ENCODE measurements at places on chromosomes 5 and 9.
A peak's percentile ranks its signal among the peaks of the same experiment; 100 is the strongest.

DNA sequence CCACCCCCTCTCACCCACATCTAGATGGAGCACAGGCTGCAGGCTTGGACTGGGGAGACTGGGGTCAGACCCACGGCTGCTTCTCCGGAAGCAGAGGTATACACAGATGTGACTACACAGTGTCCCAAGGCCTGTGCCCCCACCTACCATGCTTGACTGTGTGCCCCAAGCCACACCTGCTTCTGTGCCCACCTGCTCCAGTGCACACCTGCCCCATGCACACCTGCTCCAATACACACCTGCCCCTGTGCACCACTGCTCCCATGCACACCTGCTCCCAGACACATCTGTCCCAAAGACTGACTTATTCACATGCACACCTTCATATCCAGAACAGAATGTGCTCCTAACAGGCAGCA, 5.5 kb upstream of the COL5A1 start:
- no peak for DNase-seq

- DNase-seq, result no peak
These were observed 13.6 kb upstream of the LAMC3 start for GRCh38 chr9:130995086-130996011.

GRCh38 chr9:73180403-73180802, 28.7 kb downstream of the ANXA1 start:
- DNase-seq, result no peak

DNA sequence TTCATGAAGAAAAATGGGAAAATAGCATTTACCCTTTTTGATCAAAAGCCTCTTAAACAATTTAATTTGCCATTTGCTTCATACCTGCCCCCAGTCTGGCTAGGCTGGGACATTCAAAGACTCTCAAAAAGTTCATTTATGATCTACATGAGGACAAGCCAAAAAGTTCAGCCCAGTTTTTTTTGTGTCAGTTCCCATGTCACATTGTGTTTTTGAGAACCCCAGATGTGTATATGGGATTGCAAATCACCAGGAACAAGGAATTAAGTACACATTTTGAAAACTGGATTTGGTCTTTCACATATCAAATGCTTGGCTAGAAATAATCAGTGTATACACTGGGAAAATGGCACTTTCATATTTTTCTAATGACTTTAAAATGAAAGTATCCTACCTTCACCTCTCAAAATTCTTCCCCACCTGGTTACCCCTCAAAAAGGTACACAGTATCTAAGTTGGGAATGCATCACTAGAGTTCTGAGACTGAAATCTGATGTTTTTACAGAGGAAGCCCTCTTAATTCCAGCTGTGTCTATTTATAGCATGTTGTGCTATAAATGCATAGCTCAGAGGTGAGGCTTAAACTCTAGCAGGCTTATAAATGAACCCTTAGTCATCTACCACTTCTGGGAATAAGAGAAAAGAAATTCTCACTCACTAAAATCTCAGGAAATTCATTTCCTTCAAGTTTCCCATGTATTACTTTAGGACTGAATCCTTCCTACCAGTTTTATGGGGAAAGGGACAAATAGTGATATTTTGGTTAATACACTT, 9.3 kb downstream of the STOM start:
- DNase-seq, result no peak

- DNase-seq, result no peak
These were observed 69.8 kb downstream of the CNTLN start for GRCh38 chr9:17204611-17205152.

- peak; percentile 56 for DNase-seq
These were observed 1.4 kb downstream of the OTULIN start for GRCh38 chr5:14665949-14666348.

DNA sequence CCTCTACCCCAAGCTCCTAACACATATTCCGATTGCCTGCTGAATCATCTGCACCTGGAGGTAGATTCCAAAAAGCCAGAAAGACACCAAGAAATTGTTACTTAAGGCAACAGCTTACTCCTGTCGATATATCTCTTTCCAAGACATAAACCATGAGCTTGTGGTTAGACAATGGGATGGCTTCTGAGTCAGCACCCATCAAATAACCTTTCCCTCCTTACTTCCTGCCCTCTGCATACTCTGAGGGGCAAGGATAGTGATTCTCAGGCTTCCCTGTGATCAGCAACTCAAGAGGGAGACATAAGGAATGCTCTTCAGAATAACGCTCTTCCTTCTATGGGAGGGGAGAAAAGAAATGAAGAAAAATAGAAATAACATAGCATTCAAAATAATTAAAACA, 70.9 kb downstream of the TMEM215 start:
- no peak for DNase-seq

GRCh38 chr5:126777257-126777974, 480 bp downstream of the LMNB1 start:
- peak; percentile 63 for DNase-seq

DNA sequence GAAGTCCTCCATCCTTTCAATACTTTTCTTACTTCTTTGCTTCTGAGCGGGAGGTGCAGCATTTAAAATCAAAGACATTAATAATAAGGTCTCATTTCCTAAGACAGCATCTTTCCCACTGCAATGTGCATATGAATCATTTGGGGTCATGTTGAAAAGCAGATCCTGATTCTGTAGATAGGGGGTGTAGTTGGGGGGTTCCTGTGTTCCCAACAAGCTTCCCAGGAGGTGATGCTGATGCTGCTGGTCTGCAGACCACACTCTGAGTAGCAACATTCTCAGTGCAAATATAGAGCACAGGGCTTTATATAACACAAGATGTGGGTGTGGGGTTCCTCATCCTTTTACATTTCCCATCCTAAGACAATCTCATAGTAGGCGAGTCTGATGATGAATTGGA, 126.5 kb upstream of the PALM2AKAP2 start:
- no peak for DNase-seq

GRCh38 chr9:136666372-136667213, 3.9 kb downstream of the EGFL7 start:
- DNase-seq, result no peak

DNA sequence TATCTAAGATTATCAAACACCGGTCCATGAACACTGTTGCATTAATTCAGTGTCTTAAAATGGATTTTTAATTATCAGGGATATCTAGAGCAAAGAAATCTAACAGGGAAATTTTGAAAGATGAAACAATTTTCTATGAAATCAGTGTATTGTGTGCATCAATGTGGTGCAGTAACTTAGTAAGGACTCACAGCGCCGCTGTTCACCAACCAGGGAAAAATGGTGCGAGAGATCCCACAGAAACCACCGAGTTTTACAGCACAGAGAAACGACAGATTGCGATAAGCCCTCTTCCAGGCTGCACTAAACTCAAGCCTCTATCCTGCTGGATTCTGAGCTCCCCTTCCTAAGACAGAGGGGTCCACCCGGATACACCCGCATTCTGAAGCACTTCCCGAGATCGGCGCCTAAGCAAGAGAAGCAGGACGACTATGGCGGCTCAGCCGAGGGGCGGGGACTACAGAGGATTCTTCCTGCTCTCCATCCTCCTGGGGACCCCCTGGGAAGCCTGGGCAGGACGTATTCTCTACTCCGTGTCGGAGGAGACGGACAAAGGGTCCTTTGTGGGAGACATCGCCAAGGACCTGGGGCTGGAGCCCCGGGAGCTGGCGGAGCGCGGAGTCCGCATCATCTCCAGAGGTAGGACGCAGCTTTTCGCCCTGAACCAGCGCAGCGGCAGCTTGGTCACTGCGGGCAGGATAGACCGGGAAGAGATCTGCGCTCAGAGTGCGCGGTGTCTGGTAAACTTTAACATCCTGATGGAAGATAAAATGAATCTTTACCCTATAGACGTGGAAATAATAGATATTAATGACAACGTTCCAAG, at the start of gene PCDHGA7:
TSS of gene PCDHGA7 (plus strand) at position 274 of the 826 bp plus-strand sequence. CDS start at position 432, 158 bp downstream.
- DNase-seq, result no peak

DNA sequence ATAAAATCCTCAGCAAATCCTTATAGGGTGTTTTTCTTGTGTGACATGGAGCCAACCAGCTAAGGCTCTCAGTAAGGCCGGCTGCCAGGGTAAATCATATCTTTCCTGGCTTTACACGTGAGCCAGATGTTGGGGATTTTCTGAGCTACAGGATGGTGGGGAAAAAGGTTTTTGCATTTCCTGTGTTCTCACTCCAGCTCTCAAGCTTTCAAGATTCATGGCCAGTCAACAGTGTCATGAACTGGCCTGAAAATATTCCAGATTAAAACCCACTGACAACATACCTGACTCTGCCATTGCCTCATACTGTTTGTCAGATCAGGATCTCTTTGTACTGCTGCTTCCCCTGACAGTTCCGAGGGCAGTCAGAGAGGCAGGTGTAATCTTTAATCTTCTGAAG, 306.9 kb downstream of the GLIS3 start:
- no peak for DNase-seq

DNA sequence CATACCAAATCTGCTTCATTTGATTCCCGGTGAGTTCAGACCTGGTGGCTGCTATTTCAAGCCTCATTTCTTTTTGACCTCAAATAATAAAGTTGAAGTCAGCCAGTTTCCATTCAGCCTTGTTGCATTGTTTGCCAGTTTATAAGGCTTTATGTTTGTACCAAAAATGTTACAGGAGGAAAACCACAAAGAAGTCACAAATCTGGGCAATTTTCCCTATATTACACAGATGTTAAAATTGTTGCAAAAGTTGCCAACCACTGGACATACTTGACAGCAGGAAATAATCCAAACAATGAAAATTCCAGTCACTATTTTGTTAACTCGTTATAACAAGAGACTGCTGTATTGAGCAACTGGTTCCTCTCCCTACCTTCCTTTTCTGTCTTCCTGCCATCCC, 1325.0 kb upstream of the DMAC1 start:
- DNase-seq, result no peak

DNA sequence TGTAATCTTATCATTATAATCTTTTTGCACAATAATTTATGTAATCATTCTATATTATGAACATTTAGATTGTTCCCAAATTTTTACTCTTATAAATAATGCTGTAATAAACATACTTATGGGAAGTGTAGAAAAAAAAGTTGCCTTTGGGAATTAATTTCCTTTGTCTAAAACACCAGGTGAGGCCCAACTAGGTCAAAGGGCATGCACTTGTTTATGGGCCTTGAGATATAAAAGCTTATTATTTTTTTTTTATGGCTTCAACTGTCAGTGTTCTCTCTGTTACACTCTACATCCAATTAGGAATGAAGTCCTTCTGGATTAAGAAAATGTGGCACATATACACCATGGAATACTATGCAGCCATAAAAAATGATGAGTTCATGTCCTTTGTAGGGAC, 6.5 kb upstream of the PRLR start:
- DNase-seq, result no peak

- DNase-seq, result no peak
These were observed 281.3 kb upstream of the PANK3 start for GRCh38 chr5:168860503-168860902.

GRCh38 chr9:123435471-123435870, 79.5 kb downstream of the CRB2 start:
- DNase-seq, result no peak

DNA sequence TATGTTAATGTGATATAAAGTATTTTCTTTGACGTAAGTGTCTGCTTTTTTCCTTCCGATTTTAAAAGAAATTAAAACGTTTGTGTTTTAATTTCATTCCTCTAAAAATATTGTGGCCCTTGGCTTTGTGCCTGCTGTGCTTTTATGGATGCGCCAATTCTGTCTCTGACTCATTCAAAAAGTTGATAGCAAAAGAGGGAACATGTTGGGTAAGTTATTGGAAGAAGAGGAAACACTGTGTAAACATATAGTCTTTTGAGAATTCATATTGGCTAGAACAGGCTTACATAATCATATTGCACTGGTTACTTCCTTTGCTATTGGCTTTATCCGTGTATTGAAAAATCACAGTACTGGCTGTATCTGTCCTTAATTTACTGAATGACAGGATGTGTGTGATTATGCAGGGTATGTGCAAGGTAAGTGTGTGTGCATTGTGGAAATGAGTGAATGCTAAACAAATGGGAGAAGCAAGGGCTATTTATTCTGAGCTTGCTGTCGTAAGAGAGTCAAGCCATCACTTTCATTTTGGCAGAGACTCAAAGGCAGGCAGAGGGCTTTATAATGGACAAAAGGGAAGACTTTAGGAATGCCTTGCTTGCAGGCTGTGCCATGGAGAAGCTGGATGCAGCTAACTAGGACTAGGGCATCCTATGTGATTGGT, 67.8 kb downstream of the SGCD start:
- no peak for DNase-seq

- DNase-seq, result no peak
These were observed 457.9 kb downstream of the ENC1 start for GRCh38 chr5:74182603-74183002.

- DNase-seq, result no peak
These were observed 2.9 kb downstream of the CDKN2B-AS1 start for GRCh38 chr9:21997480-21997879.

GRCh38 chr5:71922584-71923106, 184.6 kb upstream of the MAP1B start:
- no peak for DNase-seq

DNA sequence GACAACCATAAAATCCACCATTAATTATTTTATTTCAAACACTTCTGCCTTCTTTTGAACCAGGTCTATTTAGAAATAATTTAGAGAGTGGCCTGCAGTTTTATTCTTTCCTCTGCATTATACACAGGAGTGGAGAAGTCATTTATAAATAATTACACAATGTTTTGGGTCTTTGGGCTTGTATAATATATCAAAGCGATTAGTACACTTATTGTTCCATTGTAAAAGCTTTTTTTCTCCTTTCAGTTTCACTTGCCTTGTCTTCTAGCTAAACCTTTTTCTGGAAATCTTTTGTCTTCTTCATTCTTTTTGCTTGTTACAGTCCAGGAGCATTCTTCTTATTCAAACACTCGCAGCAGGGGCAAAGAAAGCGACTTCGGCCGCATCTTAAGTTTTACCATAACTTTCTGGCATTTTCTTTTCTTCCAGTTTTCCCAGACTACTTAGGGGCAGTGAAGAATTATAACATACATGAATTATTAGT, 7.3 kb upstream of the NEUROG1 start:
- DNase-seq, result no peak

GRCh38 chr5:150189728-150190502, at the start of gene SLC6A7:
TSS of gene SLC6A7 (plus strand) at chr5:150190062. CDS start at chr5:150190328, 266 bp downstream.
- DNase-seq, result no peak

DNA sequence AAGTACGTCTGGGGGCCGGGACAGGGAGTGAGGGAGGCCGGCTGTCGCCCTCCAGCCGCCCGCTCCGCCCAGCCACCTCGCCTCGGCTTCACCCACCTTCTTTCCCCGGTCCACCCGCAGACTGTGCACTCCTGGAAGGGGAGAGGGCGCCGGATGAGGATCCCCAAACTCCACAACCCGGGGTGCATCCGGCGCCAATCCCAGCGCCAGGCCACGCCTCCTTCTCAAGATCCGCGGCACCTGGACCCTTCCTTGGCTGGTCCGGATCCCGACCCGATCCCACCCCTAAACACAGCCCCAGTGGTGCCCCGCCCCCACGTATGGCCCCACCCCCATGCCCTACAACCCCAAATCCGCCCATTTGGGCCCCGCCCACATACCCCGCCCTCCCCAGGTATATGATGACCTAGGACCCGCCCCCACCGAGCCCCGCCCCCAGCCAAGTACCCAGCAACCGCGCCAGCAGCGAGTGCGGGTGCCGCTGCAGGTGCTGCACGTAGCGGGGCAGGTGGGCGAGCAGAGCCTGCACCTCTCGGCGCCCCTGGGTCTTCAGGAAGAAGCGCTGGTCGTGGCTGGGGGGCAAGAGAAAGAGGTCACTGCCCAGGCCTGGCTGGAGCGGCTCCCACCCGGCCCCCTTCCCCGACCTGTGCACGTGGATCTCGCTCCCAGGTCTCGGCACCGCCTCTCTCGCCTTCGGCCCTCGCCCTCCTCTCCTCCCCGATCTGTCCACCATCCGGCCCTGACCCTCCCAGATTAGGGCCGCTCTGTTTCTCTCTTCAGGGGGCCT, 3.2 kb downstream of the PIP5KL1 start:
- peak; percentile 78 for DNase-seq

GRCh38 chr5:112411903-112412302, 7.2 kb downstream of the EPB41L4A start:
- DNase-seq, result no peak
